ENCODE measurements at places on chromosomes 5 and 9.

DNA sequence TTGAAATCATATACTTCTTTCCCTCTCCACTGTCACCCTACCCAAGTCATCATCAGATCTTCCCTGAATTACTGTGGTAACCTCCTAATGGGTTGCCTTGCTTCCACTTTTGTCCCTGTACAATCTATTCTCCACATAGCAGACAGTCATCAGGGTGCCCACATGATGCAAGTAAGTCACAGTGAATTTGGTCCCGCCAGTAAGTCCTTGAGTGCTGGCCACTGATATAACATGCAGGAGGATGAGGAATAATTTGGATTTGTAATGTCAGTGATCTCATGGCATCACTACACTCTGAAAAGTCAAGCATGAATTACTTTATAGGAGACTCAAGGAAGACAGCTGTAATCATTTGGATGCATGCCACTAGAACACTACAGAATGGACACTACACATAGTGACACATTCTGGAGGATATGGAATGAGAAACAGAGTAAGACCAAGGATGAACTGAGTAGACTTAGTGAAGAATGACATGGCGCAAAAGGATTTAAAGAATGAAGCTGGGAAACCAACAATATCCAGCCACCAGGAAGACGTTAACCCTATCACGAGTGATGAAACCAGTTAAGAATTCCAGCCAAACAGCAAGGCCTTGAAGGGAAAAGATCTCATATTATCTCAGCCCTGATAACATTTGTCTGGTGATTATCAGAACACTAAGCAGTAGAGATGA lies 28.6 kb downstream of the MARCHF3 start:
- no peak for DNase-seq

- no peak for DNase-seq
Observed at GRCh38 chr5:7629561-7629960, 221.4 kb downstream of the CFAP90 start.

DNA sequence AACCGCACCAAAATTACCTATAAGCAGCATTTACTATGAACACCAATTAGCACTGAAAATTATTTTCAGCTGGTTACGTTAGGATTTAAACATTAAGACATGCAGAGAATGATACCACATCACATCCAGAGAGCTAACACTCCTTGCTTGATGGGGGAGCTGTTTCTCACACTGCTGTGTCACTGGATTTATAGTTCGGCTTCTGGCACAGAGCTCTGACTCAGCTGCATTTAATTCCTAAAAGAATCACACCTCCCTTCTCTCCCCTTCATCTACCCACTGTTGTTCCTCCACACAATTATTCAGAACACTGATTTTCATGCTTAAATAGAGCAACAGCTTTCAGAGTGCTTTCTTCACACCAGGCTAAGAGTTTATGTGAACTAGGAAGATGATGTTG lies 82.6 kb upstream of the SV2C start:
- no peak for DNase-seq

GRCh38 chr5:112109331-112110007 lies 309.6 kb downstream of the EPB41L4A start:
- DNase-seq = no peak

GRCh38 chr9:114787781-114788498 lies 17.9 kb downstream of the TNFSF15 start:
- no peak for DNase-seq

DNA sequence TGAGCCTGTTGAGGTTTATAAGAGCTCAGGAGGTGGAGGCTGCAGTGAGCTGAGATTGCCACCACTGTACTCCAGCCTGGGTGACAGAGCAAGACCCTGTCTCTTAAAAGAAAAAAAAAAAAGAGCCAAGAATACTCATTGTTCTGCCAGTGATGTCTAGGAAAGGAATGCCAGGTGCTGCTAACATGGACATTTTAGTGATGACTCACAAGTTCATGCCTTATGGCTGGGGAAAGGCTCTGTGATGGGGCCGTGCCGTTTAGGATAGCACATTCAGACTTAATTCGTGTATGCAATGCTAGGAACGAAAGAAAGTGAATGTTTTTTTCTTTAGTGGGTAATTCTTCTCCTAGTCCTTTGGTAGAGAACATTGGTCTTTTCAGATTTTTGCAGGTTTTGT lies 134.2 kb downstream of the ARHGAP26 start:
- DNase-seq = no peak

DNA sequence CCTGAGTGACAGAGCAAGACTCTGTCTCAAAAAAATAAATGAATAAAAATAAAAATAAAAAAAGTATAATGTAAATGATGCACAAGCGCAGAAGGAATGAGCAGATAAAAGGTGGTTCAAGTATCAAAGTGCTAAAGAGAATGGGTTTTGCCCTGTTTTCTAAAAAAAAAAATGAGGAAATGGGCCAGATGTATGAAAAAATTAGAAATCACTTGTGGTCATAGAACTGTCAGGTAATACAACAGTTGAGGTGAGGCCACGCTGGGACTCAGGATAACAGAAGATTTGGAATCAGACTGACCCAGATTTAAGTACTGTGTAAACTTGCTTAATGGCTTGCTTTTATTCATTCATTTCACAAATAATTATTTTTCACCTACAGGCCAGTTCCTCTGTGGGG lies 69.8 kb downstream of the MAPKAP1 start:
- no peak for DNase-seq

GRCh38 chr9:108727580-108728111 lies 128.1 kb downstream of the ACTL7B start:
- DNase-seq = no peak

DNA sequence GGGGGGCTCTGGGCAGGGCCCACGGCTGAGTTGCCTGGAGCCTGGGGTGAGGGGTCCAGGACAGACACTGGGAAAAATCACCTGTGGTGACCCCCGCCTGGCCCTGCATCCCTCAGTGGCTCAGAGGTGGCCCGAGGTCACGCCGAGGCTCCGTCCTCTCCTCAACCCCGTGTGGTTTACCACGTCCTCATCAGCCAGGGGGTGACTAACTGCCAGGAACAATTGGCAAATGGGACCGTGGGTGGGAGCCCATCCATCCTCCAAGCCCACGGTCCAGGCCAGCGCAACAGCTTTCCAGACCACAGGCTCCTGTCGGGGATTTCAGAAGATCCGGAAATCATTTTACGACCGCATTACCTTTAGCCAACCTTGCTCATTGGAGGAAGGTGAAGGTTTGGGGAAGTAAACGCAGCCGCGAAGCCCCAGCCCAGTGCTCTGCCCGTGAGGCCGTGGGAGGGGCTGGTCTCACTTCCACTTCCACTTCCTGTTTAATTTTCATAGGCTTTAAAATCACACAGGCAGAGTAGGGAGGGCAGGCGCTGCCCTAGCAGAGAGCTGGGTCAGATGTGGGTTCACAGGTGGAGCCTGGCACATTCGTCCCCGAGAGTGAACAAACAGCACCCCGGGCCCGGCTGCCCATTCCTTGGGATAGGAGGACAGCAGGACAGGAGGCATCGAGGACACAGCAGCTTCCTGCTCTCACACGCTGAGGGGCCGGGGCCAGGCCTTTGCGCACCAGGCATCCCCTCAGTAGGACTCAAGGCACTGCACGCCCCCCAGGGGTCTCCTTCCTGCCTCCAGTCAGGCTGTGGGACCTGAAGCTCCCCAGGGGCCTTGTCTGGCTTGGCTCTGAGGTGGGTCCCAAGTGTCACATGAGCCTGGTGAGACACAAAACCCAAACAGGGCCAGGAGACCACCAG lies 19.8 kb upstream of the SLC9A3 start:
- peak; percentile 32 for DNase-seq

GRCh38 chr9:12640866-12641636 lies 52.1 kb upstream of the TYRP1 start:
- no peak for DNase-seq

DNA sequence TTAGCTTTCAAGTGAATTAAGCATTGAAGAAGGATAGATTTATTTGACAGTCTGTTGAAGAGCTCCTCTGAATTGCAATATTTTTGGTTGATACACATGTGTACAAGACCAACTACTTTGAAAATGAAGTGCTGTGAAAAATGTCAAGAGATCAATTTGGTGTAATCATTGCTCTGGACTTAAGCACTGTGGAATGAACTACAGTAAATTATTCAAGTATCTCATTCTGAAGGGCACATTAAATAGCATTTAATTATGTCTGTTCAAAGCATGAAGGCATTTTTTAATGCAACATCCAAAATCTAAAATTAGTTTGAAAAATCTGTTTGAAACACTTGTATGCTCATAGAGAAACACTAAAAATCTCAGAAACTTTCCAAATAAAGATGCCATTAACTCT lies 107.5 kb downstream of the CDH18 start:
- no peak for DNase-seq

GRCh38 chr5:6822556-6823343 lies 109.5 kb downstream of the TENT4A start:
- DNase-seq = no peak

GRCh38 chr9:33840381-33840780 lies 23.4 kb downstream of the UBE2R2 start:
- DNase-seq = no peak

GRCh38 chr5:148848393-148849031 lies 22.1 kb downstream of the ADRB2 start:
- no peak for DNase-seq

GRCh38 chr9:103802068-103802467 lies 292.0 kb upstream of the SMC2 start:
- DNase-seq = no peak

DNA sequence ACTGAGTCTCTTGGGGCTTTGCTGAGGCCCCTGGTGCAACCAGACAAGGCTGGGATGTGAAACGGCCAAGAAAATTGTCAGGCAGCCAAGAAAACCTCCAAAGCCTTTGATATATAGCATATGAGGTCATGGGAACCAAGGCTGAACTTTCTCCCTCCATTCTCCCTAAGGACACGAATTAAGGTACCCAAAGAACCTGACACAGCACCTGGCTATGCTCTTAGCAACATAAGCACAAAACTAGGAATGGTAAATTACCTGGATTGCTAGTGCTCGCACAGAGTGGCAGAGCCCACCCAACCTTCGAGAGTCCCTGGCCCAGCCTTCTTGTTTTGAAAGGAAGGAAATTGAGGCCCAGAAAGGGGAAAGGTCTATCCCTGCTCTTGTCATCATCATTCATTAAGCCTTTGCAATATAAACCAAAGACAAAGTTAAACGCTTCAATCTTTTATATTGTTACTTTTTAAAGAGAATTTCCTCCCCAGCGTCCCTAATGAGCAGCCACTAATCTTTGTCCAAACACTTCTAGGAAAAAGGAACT lies 220.0 kb upstream of the NR4A3 start:
- DNase-seq = no peak

DNA sequence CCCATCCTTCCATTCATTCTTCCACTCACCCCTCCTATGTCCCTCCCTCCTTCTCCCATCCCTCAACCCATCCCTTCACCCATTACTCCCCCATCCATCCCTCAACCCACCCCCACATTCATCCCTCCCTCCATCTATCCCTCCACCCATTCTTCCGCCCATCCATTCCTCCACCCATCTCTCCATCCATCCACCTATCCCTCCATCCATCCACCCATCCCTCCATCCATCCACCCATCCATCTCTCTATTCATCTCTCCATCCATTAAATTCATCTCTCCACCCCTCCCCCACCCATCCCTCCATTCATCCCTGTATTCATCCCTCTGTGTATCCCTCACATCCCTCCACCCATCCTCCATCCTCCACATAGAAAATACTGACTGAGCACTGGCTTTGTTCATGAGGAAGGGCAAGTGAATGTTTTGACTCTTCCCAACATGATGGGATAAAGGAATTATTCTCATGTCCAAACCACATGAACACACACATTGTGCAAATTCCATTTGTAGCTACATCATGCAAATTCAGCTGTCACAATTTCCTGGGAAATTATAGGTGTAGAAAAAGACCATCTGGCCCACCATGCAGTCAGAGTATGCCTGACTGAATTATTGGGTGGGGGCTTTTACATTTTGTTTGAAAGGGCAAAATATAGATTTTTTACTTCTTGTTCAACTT lies 6.9 kb upstream of the VAV2 start:
- no peak for DNase-seq

- no peak for DNase-seq
Observed at GRCh38 chr5:133232011-133232410, 180.2 kb downstream of the HSPA4 start.

DNA sequence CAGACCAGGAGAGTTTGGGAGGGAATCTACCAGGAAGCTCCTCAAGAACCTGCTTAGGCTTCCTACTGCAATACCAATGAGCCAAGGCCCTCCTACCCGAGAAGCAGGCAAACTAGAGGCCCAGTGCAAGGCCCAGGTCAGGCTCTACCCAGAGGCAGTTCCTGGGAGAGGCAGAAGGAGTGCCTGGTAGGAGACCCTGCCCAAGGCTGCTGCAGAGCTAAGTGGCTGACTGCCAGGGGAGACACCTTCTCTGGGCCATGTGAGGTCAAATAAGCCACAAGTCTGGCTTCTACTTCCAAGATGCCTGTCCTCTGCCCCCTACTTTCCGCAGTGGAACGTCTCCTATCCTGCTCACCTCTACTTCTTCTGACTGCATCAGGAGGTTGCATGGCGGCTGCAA lies 17.8 kb downstream of the ACSL6 start:
- DNase-seq = no peak

GRCh38 chr5:72160329-72160728 lies 53.1 kb downstream of the MAP1B start:
- DNase-seq = no peak

GRCh38 chr5:147534172-147534951 lies 24.5 kb upstream of the DPYSL3 start:
- no peak for DNase-seq

DNA sequence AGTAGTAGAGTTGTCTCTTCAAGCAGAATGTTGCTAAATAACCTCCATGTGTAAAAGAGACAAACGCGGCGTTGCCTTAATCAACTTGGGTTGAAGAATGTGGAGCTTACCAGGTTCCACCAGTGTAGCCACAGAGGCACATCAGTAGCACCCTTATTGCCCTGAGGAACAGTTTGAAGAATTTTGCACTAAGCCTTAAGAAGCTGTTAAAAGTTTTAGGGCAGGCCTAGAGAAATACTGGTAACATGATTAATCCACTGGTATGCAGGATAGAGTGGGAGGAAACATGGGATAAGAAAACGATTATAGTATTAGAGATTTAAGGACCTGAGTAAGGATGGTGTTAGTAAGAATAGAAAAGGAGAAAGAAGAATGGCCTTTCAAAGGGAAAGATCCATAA lies 100.6 kb downstream of the ZCCHC7 start:
- DNase-seq = no peak

GRCh38 chr9:33813712-33814641 lies 3.0 kb upstream of the UBE2R2 start:
- DNase-seq = no peak

- DNase-seq = no peak
Observed at GRCh38 chr5:148811756-148812155, 14.7 kb upstream of the ADRB2 start.

GRCh38 chr9:130846487-130847305 lies 11.6 kb downstream of the ABL1 start:
- no peak for DNase-seq

- no peak for DNase-seq
Observed at GRCh38 chr9:806285-807156, 35.0 kb upstream of the DMRT1 start.

GRCh38 chr5:140342896-140343295 lies 3.5 kb downstream of the HBEGF start:
- DNase-seq = no peak

- peak; percentile 49 for DNase-seq
Observed at GRCh38 chr5:181207214-181207959, 2.4 kb upstream of the TRIM7 start.

GRCh38 chr5:2011481-2012411 lies 129.0 kb upstream of the IRX4 start:
- no peak for DNase-seq

Measured in stimulated activated CD4-positive, alpha-beta T cell treated with anti-CD3 and anti-CD28 coated beads, Interleukin-15, amount 100 ng/mL, for 1 hour (primary cell).